ENCODE measurements at places on chromosomes 3 and 15. TPM values are rescaled to one million over a fixed set of nuclear protein-coding genes. Genes with fewer than 3 reads are reported as not detected.

DNA sequence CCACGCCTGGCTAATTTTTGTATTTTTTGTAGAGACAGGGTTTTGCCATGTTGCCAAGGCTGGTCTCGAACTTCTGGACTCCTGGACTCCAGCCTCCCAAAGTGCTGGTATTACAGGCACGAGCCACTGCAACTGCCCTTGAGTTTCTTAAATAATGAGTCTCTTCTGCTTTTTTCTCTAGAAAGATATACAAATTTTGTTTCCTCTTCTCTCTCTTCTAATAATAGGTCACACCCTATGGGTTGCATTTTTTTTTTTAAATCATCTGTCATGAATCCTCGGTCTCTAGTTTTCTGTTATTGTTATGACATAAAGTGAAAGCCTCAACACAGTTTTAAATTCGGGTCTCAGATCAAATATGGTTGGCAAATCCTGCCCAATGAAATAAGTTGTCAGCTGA is 111.2 kb downstream of the IL12A start:
- DNase-seq, result no peak

GRCh38 chr3:56997675-56998074 is 62.8 kb upstream of the SPATA12 start:
- DNase-seq, result no peak

Gene CAND2
- 17.6 TPM for total RNA-seq

Gene CPNE9
- not detected for total RNA-seq
